ENCODE measurements at places on chromosomes 6 and 20.

DNA sequence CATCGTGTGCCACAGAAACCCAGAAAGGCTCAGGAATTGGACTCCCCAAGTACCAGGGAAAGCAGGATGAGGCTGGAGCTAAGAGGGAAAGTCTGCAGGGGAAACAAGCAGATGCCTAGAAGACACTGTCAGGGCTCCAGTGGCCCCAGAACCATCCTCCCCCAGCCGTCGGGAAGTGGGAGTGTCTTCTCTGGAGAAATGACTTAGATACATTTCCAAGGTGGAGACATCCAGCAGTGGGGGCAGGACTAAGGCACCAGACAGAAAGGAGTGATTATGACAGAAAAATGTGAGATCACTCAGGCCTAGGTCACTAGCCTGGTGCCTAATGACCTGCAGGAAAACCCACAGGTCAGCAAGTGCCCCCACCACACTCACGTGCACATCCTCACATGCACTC lies 36.0 kb upstream of the VSX1 start:
- no peak for DNase-seq

DNA sequence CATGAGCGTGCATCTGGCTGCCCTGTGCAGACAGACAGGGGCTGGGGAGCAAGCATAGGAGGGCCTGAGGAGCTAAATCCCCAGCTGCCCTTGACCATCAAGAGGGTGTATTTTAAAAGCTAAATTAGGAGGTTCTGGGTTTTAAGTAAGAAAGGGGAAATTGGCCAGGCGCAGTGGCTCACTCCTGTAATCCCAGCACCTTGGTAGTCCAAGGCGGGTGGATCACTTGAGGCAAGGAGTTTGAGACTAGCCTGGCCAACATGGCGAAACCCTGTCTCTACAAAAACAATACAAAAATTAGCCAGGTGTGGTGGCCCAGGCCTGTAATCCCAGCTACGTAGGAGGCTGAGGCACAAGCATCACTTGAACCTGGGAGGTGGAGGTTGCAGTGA lies 27.8 kb downstream of the SERPINB6 start:
- no peak for DNase-seq

DNA sequence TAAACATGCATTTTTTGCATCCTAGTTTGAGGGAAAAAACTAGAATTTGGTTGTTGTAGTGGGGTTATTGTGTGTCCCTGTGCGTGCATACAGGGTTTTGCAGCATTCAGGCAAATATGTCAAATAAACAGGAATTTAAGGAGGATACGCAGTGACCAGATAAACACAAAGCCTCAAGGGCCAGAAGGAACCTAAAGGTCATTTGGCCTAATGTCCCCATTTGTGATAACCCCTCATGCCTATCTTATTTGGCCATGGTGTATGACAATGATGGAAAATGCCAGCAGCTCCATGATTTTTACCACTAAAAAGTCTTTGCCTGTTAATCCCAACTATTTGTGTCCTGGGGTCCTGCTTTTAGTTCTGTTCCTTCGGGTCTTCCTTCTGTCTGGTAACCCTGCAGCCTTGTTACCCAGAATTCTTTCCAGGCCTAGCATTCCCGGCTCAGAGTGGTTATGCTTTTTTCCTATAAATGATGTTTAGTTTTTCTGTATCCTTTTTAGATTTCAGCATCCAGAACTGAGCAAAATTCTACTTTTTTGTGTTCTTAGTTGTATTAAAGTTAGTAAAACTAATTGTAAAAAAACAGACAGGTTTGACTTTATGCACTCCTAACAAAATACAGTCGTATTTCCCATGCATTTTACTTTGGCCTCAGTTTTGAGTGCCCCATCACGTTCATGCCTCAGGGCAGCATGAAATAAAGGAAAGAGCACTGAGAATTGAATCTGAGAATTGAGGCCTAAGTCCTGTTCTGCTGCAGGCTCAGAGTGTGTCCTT lies 4.4 kb downstream of the STX16 start:
- DNase-seq: no peak

DNA sequence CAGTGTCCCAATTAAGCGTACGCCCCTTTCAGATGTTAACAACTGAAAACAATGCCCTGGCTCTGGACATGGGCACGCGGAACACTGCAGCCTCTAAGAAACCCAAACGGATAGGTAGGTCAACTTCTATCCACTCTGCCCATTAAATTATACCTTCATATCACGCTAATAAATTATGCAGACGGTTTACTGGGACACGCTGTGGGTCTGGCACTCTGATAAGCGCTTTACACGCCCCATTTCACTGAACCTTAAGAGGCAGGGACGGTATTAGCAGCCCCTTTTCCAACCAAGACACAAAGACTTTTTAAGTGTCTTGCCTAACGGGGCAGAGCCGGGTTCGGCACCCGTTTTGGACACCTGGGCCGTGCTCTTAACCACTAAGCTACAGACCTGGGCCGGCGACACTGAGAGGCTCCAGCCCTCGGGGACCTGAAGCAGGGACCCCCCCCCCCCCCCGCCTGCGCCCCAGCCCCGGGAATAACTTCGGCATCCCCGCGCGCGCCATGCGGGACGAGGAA lies 744 bp downstream of the STAU1 start:
- no peak for DNase-seq

GRCh38 chr6:131765081-131765803 lies 42.6 kb upstream of the ENPP1 start:
- DNase-seq: peak; percentile 72
